Activated T-cell treated with anti-CD3 and anti-CD28 coated beads, Interleukin-2, amount 50 U/mL, for 1 hour (primary cell): ENCODE measurements at places on chromosomes 1 and 21.

DNA sequence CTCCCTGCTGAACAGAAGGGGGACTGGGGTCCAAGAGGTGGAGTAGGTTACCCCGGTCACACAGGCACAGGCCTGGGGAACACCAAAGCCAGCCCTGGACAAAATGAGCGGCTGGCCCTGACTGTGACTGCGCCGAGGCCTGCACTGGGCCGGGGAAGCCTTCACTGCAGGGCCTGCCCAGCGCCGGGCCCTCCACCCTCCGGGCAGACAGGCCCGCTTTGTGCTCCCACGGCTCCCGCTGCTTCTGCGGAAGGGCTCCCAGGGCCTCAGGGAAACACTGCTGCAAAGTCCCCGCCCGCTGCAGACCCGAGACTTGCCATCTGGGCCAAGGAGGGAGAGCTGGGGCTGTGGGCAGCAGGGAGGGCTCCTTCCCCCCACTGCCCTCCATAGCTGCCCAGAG, 35.3 kb downstream of the MEGF6 start:
- DNase-seq: no peak

GRCh38 chr1:5119366-5120234, 465.2 kb downstream of the AJAP1 start:
- no peak for DNase-seq

- DNase-seq: no peak
Measured at GRCh38 chr1:46617833-46618232, 1.2 kb upstream of the MOB3C start.

GRCh38 chr1:155166471-155167165, 6.5 kb downstream of the KRTCAP2 start:
- no peak for DNase-seq

DNA sequence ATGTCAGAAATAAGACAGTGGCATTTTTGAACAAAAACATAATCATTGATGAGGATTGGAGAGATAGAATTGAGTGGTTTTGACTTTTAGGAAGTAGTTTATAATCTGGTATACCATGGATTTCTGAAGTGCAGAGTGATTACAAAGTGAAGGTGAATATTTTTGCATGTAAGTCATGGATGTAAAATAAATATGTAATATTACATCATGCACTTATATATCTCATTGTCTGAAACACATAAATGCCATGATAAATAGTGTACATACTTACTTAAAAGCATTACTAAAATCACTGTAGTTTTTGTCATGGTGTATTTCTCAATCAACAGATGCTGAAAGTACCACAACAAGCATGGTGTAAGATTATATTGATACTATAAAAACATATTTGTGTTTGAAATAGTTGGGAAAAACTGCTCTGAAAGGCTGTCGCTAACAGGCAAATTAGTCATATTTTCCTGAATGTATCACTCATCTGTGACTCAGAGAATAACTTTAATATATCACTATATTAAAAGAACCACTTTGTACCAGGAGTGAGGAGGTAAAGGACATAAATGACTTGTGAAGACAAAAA, 24.8 kb upstream of the RGS18 start:
- DNase-seq: no peak

DNA sequence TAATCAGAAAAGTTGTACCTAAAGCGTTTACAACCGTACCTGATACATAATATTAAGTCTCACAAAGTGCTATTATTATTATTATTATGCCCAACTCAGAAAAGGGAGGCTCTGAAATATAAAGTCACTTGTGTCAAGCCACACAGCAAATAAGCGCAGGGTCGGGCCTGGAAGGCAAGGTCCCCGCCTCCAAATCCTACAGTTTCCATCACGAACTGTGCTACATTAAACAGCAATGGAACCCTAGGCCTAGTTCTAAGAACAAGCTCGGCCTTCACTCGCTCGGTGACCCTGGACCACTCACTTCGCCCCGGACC, 549 bp downstream of the PARS2 start:
- no peak for DNase-seq

DNA sequence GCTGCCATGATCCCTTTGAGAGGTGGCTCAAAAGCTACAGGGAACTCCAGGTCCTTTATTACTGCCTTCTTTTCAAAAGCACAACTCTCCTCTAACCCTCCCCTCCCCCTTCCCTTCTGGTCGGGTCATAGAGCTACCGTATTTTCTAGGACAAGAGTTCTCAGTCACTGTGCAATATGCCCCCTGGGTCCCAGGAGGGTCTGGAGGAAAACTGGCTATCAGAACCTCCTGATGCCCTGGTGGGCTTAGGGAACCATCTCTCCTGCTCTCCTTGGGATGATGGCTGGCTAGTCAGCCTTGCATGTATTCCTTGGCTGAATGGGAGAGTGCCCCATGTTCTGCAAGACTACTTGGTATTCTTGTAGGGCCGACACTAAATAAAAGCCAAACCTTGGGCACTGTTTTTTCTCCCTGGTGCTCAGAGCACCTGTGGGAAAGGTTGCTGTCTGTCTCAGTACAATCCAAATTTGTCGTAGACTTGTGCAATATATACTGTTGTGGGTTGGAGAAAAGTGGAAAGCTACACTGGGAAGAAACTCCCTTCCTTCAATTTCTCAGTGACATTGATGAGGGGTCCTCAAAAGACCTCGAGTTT, 3.1 kb downstream of the BTG2 start:
- peak; percentile 48 for DNase-seq

- no peak for DNase-seq
Measured at GRCh38 chr1:51443555-51443954, 75.5 kb downstream of the EPS15 start.

- DNase-seq: no peak
Measured at GRCh38 chr1:41490911-41491310, 6.4 kb upstream of the EDN2 start.

GRCh38 chr21:41932576-41933312, 21.1 kb downstream of the C2CD2 start:
- no peak for DNase-seq

- no peak for DNase-seq
Measured at GRCh38 chr21:17529648-17530047, 16.8 kb downstream of the CXADR start.

DNA sequence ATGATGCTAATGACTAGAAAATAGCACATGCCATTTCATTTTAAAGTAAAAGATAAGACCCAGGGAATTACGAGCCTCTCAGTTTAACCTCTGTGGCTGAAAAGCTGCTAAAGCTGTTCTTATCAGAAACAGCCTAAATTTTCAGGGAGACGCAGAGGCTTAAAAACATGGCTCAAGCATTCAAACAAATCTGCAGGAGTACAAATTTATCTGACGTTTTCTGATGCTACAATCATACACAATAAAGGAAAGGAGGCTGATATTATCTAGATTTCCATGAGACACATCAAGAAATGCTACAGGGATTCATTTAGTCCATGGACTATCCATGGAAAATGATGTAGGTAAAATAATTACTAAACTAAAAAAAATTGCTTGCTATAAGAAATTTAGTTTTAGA, 65.3 kb upstream of the SCYL3 start:
- DNase-seq: no peak

GRCh38 chr1:5506634-5507033, 485.6 kb downstream of the NPHP4 start:
- no peak for DNase-seq

GRCh38 chr1:228044961-228045360, 37.5 kb upstream of the ARF1 start:
- no peak for DNase-seq

GRCh38 chr1:41783189-41783639, 135.5 kb downstream of the HIVEP3 start:
- DNase-seq: no peak

DNA sequence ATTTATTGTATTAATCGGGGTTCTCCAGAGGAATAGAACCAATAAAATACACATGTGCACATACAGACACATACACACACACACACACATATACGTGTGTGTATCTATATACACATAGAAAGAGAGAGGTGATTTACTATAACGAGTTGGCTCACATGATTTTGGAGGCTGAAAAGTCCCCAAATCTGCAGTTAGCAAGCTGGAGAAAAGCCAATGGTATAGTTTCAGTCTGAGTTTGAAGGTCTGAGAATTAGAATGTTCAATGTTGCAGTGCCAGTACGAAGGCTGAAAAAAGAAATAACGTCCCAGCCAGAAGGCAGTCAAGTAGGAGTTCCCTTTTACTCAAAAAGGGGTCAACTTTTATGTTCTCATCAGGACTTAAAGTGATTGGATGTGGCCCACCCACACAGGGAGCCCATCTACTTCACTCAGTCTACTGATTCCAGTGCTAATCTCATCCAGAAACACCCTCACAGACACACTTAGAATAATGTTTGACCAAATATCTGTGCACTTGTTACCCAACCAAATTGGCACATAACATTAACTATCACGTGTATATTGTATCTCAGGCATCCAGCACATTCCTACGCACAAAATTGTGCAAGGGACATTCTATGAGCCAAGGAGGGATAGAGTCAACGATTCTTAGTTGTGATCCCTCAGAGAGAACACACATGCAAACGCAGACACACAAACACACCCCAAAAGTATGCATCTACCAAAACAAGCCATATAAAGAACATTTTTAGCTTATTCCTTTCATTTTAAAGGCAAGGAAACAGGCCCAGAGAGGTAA, 195.5 kb upstream of the DUSP10 start:
- no peak for DNase-seq

DNA sequence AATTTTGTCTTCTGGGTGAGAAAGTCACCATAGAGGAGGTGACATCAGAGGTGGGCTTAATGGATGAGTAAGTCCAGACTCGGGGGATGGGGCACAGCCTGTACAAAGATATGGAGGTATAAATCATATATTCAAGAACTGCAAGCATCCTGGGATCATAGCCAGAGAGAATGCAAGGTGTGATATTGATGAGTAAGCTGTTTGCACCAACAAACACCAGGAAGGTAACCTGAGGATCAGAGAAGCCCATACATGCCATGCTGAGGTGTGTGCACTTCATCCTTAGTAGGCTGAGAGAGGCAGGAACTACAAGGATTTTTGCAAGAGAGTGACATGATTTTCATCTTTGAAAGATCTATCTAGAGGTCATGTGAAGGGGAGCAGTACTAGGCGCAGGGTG, 306.4 kb downstream of the HHAT start:
- no peak for DNase-seq

DNA sequence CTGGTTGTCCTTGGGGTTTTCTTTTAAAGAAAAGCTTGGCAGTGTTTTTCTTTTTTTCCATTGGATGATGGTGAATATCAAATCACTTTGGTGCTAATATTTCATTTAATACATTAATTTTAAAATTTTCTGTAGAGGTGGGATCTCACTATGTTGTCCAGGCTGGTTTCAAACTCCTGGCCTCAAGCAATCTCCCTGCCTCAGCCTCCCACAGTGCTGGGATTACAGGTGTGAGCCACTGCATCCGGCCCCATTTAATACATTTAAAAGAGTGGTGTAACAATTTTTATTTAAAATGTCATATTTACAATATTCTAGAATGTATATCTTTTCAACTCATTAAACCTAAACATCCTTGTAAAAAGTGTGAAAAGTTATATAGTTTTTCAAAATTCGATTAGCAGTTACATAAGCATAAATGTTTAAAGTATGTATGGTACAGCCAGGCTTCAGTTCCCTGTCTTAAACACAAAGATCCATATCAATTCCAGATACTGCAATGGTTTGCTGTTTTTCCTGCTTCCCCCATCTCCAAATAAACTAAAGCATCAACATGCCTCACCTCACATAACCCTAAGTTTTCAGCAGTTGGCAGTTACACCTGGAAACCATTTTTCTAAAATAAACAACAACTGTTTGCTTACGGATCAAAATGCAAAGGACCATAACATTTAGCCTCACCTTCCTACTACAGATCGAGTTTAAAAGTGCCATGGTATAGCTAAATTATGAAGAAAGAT, 8.9 kb upstream of the LGALS8 start:
- no peak for DNase-seq

- no peak for DNase-seq
Measured at GRCh38 chr1:183645531-183645930, 7.6 kb downstream of the APOBEC4 start.

- DNase-seq: peak; percentile 52
Measured at GRCh38 chr1:108692724-108693655, 880 bp downstream of the PRPF38B start.

DNA sequence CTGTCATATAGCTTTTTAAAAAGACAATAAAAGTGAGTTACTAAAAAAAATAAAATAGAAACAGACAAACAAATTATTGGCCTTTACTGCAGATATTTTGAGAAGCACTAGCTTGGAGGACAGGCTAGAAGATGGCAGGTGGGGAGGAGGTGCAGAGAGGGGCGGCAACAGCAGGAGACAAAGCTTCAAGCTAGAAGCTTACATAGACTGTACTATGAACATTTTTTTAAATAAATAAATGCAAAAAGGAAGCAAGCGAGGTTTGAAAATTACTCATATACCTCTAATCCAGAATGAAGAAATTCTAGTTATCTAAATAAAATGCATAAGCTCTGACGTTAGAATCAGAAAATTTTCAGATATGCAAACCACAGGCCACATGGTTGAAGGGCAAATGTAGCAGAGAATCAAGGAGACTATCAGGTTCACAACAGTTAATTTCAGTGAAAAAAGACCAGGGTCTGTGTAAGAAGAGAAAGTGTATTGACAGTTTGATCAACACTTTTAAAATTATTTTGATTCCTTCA, 54.9 kb downstream of the NRIP1 start:
- no peak for DNase-seq

DNA sequence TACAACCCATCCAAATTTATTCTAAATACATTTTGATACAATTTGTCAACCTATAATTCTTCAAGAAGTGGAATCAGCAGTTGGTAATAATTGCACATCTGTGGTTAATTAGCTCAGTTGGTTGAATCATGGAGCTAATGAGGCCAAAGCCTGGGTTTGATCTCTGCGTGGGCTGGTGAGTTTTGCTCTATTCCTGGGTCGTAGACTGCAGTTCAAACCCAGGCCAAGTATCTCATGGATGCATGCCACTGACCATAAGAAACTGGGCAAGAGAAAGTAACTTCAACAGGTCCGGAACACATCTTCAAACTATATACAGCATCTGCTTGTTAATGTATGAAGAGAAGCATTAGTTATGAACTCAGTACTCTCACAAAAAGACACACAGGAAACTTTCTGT, 779.7 kb downstream of the USP25 start:
- DNase-seq: no peak

GRCh38 chr1:36557041-36558000, 74.6 kb upstream of the CSF3R start:
- DNase-seq: no peak

DNA sequence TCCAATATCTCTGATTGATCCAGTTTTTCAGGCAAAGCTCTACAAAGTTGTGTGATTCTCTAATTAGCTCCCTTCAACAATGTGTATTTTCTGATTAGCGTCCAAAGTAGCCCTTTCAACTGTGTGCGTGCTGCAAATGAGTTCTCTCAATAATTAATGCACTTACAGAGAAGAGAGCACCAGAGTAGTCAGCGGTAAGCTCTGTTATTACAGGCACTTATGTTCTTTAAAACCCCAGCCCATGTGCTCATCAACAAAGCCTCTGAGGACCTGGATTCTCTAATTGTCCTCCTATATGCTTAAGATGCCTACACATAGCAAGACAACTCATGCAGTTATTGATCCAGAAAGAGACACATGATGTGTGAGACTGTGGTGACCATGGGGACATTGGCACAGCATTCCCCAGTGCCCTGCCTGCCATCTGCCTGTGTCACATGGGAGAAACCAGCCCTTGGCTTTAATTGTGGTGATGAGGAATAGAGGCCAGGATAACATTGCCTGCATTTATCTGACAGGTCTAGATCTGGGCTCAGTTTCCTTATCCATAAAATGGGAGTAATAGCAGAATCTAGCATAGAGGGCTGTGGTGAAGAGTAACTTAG, 151.7 kb downstream of the PCP4 start:
- DNase-seq: no peak
